ENCODE measurements at places on chromosomes 6 and 20.

DNA sequence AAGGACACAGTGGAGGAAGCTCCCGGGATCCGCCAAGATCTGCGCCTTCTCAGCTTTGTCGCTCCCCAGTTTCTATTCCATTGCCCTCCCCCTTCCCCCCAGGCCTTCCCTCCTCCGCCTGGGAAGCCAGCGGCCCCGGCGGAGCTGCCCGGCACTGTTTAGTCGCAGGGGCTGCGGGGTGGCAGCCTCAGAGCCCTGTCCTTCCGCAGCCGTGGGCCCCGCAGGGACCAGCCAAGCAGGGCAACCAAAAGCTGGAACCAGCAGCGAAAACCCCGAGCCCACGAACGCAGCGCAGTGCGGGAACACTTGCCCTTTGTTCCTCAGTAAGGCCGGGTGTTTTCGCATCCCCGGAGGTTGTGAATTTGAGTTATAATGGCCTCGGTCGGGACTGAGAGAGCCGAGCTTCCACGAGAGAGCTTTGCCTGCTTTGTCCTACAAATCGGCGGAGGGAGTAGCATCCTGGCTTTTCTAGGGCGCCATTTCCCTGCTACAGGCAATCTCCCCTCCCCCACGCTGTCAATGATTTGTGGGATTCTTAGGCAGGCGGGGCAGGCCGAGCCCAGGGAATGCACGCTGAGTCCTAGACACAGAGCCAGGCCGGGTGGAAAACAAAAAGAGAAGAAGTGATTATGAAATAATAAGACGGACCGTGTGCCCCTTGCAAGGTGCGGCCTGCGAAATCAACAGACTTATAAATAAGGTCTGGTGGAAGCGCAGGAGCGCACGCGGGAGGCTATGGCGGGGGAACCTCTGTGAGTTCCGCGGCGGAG is 4.0 kb upstream of the TUBB2B start:
- DNase-seq: peak; percentile 95

- DNase-seq: no peak
Measured at GRCh38 chr20:44053046-44053445, 133.9 kb downstream of the JPH2 start.

- DNase-seq: no peak
Measured at GRCh38 chr6:130240232-130240631, 17.5 kb upstream of the SAMD3 start.

GRCh38 chr6:31689249-31690110 is 8.6 kb upstream of the LY6G5C start:
- no peak for DNase-seq

DNA sequence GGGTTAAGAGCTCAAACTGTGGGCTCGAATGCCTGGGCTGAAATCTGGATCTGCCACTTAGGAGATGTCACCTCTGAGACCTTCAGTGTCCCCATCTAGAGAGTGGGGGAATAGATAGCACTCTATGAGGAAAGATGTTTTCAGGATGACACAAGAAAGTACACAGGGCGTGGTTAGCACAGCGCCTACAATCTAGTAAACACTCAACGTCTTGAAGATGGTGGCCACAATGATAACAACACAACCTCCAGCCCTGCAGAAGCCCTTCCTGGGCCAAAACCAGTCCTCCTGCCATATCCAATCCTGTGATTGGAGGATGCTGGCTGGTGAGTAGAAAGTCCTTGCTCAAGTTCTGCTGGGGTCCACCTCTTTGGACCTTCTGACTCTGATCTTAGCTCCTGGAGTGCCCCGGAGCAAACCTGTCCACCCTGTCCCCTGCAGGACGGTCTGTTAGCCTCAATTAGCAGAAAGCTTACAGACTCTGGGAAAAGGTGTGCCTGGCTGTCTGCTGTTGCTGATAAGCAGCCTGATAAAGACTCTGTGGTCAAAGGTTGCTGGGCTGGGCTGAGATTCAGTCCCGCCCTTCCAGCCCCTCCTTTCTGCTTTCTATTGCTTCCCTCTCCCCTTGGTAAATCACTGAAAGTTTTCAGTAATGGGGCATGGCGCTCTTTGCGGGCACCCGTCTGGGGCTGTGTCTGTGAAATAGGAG is 8.2 kb downstream of the EDN3 start:
- no peak for DNase-seq

DNA sequence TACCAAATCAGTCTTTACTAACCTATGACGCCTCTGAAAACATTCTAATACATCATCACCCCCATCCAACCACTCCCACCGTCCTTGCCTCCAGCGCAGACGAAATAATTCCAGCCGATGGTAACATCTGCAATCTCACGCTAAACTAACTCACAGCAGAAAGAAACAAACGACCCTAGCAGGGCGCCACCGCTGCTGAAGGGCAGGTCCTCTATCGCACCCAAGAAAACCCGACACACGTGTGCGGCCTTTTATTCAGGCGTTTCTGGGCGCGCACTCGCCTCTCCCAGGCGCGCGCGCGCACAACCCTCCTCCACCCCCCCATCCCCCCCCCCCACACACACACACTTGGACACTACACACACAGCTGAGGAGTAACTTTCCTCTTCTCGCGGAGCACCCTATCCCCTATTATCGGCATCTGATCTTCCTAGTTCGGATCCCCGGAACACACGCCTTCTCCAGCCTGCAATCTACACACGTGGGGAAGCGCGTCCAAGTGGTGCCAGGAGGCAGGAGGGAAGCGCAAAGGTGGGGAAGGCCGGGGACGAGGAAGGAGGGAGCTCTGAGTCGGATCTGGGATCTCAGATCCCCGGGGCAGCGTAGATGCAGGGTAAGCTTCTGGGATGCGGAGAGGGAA is 1.4 kb downstream of the GFOD1 start:
- peak; percentile 86 for DNase-seq

DNA sequence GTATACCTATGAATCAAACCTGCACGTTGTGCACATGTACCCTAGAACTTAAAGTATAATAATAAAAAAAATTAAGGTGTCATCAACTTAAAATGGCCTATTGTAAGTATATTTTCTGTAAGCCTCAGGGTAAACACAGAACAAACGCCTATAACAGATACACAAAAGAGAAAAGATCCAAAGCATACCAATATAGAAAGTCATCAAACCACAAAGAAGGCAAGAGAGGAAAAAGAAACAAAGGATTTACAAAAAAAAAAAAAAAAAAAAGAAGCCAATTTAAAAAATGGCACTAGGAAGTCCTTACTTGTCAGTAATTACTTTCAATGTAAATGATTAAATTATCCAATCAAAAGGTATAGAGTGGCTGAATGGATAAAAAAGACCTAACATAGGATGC is 24.6 kb upstream of the ASF1A start:
- DNase-seq: no peak

Measured in NCI-H82 (cell line).